Gastroesophageal sphincter (tissue), 4 donors: ENCODE measurements at places on chromosomes 13 and 19.

DNA sequence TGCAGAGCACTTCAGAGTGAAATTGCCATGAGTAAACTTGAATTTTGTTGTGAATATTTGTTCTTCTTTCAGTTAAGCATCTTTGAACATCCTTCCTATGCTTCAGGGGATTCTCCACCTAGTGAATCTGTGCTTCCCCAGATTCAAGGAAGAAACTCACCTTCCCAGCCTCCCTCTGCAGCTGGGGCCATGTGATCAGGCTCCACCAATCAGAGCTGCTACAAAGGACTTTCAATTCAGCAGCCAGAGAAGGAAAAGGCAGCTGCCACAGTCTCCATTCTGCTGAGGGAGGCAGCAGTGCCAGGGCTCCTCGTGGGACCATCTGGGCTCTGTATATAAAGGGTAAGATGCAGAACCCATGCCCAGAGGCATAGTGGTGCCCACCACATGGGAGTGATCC, 89.7 kb upstream of the SIAH3 start:
- no peak for ATAC-seq

- no peak for ATAC-seq
Measured at GRCh38 chr19:49766930-49767299, at the start of gene AP2A1. AP2A1 (plus strand) TSS chr19:49767001; CDS start chr19:49767134, 133 bp downstream.

DNA sequence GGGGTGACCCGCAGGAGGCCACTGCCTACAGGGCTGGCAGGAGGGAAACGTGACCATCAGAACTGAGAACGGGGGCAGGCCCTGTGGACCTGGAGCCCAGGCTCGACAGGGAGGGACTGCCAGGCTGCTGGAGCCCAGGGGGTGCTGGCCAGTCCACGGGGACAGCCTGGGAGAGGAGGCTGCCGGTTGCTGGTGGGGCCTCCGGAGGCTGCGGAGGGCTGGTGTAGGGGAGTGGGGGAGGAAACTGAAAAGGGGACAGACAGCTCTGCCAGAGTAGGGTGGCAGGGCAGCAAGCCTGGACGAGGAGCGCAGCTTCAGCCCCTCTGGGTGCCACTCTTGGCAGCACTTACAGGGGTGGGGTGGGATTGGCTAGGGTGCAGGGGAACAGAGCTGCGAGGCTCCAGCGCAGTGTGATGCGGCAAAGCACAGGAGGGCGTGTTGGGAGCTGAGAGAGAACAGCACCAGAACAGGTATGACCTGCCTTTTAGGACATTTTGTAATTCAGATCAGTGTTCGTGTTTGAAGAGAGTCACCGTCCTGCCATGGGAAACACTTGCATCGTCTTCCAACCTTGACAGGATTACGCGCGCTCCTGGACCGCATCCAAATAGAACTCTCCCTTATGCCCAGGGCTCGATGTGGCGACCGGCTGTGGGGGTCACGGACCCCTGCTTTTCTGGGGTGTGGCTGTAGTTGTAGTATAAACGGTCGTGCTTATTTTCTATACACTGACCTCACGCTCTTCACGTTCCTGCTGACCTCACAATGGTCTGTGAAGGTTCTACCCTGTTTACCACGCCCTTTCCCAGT, 19.9 kb upstream of the ARHGEF7 start:
- no peak for ATAC-seq

DNA sequence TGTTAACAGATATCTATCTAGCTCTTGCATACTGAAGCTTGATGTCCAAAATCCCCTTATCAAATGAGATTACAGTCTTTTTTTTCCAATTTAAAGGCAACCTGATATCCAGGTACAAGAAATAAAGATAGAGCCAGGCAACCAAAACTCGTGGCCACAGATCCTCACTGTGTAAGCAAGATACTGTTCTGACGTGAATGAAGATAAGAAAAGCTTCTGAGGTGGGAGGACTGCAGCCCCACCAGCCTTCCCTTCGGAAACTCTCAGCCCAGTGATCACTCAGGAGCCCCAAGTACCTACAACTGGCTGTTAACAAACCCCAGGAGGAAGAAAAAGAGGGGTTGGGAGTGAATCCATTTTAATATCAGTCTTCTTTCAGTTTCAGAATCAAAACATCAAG, 191.6 kb downstream of the EFNB2 start:
- no peak for ATAC-seq

GRCh38 chr13:51707461-51707860, 96.5 kb downstream of the DHRS12 start:
- ATAC-seq, result no peak

DNA sequence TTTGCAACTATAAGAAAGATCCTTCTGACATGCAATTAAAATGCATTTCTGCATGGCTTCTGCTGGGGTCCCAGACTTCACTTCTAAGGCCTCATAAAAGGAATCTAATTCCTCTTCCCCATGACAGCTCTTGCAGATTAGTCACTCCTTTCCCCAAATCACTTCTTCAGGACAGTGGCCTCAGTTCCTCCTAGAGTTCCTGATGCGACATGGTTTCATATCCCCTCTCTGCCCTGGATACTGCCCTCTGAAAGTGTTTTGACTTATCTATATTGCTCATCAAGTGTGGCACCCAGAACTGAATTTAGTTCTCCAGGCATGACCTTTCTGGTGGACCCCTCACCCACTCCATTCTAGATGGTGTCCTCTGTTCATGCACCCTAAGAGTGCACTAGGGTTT, 238.1 kb downstream of the FOXO1 start:
- no peak for ATAC-seq

DNA sequence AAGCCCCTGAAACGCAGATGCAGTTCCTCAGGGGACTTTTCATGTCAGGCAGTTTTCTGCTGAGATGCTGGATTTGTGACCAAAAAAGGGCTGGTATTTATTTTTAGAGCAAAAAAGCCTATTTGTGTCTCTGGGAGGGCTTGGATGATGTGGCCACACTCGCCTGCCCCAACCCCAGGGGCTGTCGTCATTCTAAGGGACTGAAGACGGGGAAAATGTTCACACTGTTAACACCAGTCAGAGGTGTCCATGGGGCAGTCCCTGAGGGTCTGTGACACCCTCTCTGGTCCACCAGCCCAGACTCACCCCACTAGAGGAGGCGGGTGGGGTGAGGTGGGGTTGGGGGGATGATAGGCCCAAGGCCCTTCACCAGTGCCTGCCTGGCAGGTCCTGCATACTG, 15.9 kb upstream of the EPHX3 start:
- no peak for ATAC-seq

GRCh38 chr13:26727633-26728032, 33.0 kb downstream of the GPR12 start:
- no peak for ATAC-seq

DNA sequence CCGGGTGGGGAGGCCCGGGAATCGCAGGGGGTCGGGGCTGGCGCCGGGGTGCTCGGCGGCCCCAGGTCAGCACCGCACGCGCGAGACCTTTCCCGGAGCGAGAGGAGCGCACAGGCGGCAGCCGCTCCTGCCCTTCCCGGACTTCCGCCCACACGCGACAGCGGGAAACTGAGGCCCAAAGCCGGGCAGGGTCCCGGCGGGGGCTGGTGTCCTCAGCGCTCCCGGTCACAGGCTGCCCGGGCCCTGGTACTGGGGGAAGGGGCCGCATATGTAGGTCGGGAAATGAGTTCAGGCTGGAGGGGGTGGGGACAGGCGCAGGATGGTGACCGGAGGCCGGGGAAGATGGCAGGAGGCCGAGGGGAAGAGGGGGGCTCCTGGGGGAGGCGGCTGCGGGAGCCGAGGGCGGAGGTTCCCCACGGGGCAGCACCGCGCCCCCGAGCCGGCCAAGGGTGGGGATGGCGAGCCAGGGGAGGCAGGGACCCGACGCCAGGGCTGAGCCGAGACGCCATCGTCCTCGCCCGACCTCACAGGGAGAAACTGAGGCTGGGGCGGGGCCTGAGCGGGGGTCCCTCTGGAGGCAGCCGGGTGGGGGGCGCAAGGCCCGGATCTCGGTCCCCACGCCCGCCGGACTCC, 662 bp downstream of the CBARP start:
- ATAC-seq, result no peak

DNA sequence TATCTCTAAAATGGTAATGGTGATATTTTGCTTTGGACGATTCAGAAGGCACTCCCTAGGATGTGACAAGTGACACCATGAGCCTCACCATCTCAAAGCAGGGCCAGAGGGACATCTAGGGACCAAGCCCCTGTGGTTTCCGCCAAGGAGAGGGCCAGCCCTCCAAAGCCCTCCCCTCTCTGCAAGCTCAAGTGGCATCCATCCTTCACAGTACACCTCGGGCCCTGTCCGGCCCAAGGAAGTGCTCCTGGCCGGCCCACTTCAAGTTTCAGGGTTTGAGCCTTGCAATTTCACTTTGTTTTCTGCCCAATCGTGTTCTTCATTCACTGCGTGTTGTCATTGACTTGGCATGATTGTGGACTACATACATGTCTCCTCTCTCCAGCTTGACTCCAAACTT, 82.5 kb downstream of the TSHZ3 start:
- ATAC-seq, result no peak

DNA sequence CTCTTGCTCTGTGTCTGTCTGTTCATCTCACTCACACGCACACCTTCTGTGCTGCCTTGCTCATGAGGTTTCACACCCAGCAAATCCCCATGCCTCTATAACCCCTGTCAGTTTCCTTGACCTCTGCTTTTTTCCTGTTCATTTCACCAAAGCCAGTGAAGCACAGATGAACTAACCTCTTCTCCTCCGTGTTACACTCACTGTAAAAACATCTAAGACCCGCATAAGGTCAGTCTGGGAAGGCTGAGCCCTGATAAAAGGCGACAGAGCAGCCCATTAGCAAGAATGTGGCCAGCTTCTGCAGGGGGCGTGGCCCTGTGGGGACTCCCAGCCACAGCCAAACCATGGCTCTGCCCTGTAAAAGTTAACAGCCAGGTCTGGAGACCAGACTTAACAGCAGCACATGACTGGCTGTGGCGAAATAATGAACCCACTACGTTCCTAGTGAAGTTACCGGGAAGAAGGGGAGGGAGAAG, 42.8 kb upstream of the NPAS1 start:
- ATAC-seq, result peak; percentile 15

GRCh38 chr19:11227195-11227886, 12.1 kb upstream of the ANGPTL8 start:
- no peak for ATAC-seq

DNA sequence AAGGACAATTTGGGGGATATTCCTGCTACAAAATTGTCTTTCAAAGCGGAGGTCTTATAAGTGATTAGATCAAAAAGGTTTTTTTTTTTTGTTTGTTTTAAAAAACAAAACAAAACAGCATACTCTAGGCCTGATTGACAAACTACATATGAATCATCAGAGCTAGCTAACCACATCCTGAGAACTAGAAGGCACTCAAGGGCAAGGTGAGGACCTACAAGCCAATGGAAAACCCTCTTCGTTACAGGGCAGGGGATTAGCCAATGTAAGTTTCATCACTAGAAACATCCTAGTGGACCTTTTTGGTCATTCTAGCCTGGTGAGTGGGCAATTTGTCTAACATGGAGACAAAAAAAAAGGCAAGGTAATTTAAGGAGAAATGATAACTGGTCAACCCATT, 428.6 kb downstream of the RFC3 start:
- ATAC-seq, result no peak

DNA sequence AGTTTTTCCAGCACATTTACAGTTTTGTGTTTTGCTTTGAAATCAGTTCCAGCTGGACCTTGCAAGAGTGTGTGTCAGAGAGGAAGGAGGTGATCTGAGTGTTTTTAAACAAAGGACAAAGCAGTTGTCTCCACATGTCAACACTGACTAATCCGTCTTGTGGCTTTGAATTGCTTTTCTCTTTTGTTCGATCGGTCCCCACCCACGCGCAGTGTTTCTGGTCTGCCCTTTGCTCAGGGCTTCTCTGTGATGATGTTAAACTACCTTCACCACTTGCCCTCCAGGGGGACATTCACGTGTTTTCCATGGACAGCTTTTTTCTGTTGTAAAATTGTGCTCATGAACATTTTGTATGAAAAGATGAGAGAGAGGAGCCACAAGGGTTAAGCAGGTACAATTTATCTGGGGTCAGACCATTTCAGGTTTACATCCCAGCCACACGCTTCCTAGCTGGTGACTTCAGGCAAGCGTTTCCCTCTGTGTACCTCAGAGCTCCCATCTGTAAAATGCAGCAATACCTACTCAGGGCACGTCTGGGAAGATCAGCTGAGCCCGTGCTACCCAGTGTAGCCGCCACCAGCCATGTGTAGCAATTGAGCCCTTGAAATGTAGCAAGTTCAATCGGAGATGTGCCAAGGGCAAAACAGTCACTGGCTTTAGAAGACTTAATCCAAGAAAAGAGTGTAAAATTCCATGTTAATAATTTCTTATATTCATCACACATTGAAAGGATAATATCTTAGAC, 13.5 kb upstream of the PLA2G4C start:
- no peak for ATAC-seq

GRCh38 chr13:20570517-20570916, 3.6 kb downstream of the IFT88 start:
- ATAC-seq, result no peak

- ATAC-seq, result no peak
Measured at GRCh38 chr13:107788464-107789165, 426.7 kb downstream of the LIG4 start.

GRCh38 chr19:719636-720344, 11.1 kb downstream of the PALM start:
- ATAC-seq, result peak; percentile 34

DNA sequence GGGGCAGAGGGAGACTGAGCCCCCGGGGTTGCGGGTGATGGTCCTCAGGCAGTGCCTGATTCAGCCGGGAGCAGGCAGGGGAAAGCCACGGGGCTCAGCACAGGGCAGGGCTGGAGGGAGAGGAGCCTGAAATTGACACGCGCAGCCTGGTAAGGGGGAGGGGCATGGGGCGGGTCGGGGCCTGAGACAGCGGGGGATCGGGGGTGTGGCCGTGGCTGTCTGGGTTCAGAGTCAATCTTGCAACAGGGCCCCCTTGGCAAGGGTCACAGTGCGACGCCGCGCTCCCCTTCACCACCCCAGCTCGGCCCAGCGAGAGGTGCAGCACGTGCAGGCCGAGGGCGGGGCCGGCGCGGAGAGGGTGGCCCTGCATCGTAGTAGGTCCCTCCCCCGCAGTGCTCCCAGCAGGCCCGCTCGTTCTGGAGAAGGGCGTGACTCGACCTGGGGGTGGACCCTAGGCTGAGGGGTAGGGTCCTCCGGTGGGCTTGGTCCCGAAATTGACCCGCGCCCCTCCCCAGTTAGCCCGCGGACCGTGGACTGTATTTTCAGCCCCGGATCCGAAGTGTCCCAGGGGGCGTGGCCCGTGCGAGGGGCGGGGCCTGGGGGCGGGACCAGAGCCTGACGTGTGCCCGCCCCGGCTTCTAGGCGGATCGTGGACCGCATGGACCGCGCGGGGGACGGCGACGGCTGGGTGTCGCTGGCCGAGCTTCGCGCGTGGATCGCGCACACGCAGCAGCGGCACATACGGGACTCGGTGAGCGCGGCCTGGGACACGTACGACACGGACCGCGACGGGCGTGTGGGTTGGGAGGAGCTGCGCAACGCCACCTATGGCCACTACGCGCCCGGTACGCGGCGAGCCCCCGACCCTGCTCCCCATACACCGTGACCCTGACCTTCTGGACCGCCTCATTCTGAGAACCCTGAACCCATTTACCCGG, 6.0 kb downstream of the RCN3 start:
- ATAC-seq, result peak; percentile 94

- no peak for ATAC-seq
Measured at GRCh38 chr19:32881766-32882165, 12.2 kb upstream of the SLC7A9 start.

GRCh38 chr13:99639126-99639525, 137.9 kb downstream of the TM9SF2 start:
- no peak for ATAC-seq
